ENCODE measurements at places on chromosomes 7 and 10. TPM values are rescaled to one million over a fixed set of nuclear protein-coding genes. Genes with fewer than 3 reads are reported as not detected.

Gene CNTNAP2
- total RNA-seq, result 23.3 TPM

Gene PIP
- not detected for total RNA-seq

Gene LDB3
- total RNA-seq, result 7.1 TPM

Gene FZD8
- 8.2 TPM for total RNA-seq

Gene PLCE1
- total RNA-seq, result 38.1 TPM

Gene MACROH2A2
- total RNA-seq, result 15.2 TPM

Gene FKBP6
- not detected for total RNA-seq

Gene ASAH2
- total RNA-seq, result 1.1 TPM

Gene WDR86
- total RNA-seq, result 6.8 TPM

Gene CYP2C19
- not detected for total RNA-seq

Gene BEND7
- total RNA-seq, result 8.8 TPM

Gene CXCL12
- 154 TPM for total RNA-seq

Gene RAPGEF5
- 99.1 TPM for total RNA-seq

Gene PKD2L1
- total RNA-seq, result not detected

Gene RAB18
- total RNA-seq, result 72.4 TPM

Gene C10orf71
- total RNA-seq, result 0.37 TPM

Gene STAMBPL1
- total RNA-seq, result 29.0 TPM

Gene CTAGE6
- total RNA-seq, result 3.4 TPM

Gene PLXDC2
- total RNA-seq, result 72.7 TPM

Gene SFRP4
- 11.2 TPM for total RNA-seq

Gene CYP2E1
- total RNA-seq, result 1.1 TPM

Gene KMT2C
- total RNA-seq, result 105 TPM

Gene WNT2
- 8.9 TPM for total RNA-seq

Gene ODAD2
- total RNA-seq, result 2.7 TPM

Gene GNG11
- total RNA-seq, result 48.1 TPM

Gene THSD7A
- 30.8 TPM for total RNA-seq

Gene CUZD1
- total RNA-seq, result 0.63 TPM

Gene CCDC146
- total RNA-seq, result 25.7 TPM

Gene ICA1
- 32.8 TPM for total RNA-seq

Gene EPHB6
- total RNA-seq, result 10.8 TPM

Gene TAF3
- 3.8 TPM for total RNA-seq

Data from urinary bladder (tissue), 4 donors.